ENCODE measurements at places on chromosomes 11 and 22. TPM values are rescaled to one million over a fixed set of nuclear protein-coding genes. Genes with fewer than 3 reads are reported as not detected.
A peak's percentile ranks its signal among the peaks of the same experiment; 100 is the strongest.

DNA sequence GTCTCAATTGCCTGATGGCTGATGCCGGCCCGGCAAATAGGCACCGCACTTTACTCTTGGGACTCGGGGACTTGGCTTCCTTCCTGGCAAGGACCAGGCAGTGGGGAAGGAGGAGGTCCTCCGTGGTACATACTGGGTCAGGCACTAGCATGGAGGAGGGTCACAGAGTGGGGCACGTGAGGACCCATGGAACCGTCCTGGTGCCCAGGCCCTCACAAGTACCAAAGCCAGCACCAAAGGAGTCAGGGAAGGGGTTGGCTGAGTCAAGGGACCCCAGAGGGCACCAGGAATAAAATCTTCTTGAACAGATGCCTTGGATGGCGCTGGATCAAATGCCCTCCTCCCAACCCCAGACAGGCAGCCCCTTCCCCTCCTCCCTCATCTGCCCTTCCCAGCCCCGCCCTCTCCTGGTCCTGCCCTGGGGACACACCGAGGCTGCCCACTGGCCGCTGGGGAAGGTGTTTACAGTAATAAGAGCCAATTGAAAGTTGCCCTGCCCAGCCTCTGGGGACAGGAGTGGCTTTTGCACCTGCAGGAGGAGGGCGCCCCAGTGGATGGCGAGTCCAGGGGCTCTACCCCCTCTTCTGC lies 5.6 kb upstream of the CARNS1 start:
- no peak overlapping the region for H3K27ac ChIP-seq
- H3K27me3 ChIP-seq = no peaks in the 10 kb centered on the region
- H3K4me3 ChIP-seq = no peak overlapping the region
- no peaks in the 10 kb centered on the region for H3K36me3 ChIP-seq

DNA sequence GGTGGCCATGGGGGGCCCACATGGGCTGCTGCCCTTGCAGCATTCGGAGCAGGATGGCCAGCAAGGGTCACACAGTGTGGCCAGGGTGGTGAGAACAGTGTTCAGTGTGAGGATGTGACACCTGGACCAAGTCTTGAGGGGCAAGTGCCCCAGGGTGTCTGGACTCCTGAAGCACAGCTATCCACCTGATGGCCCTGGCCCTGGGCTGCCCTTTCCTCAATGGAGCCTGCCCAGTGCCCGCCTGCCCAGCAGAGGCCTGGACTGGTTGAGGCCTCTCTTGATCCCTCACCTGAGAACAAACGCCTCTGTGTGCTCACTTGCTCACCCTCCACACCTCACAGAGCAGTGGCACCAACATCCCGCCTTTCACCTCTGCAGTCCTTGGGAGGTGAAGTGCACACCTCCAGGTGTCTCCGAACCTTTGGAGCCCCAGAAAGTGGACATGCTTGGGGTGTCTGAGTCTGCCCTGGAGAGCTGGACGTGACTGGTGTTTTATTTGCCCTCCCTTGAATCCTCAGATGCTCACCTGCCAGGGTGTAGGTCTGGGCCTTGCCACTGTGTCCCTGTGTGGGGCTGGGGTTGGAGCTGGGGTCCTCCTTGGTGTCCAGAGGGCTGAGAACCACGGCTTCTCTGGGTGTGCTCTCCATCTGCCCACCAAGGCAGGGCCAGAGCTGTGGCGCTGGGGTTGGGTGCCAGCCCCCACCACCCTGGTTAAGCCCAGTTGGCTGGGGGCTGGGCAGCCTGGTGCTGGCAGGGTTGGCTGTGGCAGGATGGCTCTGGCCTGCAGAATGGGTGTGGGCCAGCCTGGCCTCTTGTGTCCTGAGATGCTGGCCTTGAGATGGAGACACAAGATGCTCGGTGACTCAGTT lies 3.8 kb upstream of the MUC2 start:
- no peaks in the 10 kb centered on the region for H3K36me3 ChIP-seq
- H3K27ac ChIP-seq = no peak overlapping the region
- no peaks in the 10 kb centered on the region for H3K4me1 ChIP-seq
- DNase-seq = peak; percentile 42
- H3K27me3 ChIP-seq = no peaks in the 10 kb centered on the region

DNA sequence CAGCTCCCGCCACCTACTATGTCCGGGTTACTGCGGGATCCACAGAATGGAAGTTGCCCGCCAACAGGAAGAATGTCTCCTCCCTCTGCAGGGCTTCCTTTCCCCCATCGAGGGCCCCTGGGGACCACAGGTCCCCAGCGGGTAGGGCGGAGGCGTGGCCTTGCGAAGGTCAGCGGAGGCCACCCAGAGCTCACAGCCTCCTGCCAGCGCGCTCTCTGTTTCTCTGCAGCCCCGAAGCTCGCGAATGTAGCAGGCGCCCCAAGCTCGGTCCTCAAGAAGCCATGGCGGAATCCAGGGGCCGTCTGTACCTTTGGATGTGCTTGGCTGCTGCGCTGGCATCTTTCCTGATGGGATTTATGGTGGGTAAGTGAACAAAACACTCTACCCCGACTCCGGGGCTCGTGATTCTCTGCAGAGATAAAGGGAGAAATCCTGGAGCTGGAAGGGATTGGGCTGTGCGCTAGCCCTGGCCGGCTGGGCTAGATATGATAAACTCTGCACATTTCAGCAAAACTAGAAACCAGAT lies at the start of gene NAALAD2:
TSS of gene NAALAD2 (plus strand) at position 186 of the 526 bp plus-strand sequence. CDS start at position 282, 96 bp downstream.
- no peaks in the 10 kb centered on the region for H3K4me1 ChIP-seq
- H3K27ac ChIP-seq = no peak within 1 kb of the TSS
- no peaks in the 10 kb centered on the region for H3K36me3 ChIP-seq
- H3K27me3 ChIP-seq = no peaks in the 10 kb centered on the region
- peak; percentile 77 for DNase-seq
- H3K4me3 ChIP-seq = peak within 1 kb of the TSS; percentile 94

The GNAZ gene
- 6.1 TPM for total RNA-seq

Measured in aorta (tissue), 5 donors.